ENCODE measurements at places on chromosomes 5 and 9.

GRCh38 chr9:115004545-115004944 is 74.2 kb upstream of the TNFSF8 start:
- no peak for DNase-seq

DNA sequence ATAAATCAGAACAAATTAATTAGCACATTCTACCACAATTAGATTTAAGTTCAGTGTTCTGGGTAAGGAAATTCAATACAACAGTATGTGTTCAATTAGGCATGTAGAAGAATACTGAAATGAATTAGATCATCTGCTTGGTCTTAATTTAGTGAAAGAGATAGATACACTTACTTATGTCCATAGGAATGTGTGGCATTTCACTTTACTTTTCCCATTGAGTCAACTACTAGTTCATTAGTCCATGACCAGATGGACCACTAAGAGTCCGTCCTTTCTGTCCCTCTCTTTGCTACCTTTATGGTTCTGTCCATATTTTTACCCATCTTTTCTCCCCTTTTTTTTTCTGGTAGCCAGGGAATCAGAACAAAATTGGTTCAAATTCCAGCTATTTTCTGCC is 276.9 kb downstream of the OSTF1 start:
- DNase-seq = no peak

GRCh38 chr5:67233075-67233474 is 36.5 kb upstream of the CD180 start:
- no peak for DNase-seq

DNA sequence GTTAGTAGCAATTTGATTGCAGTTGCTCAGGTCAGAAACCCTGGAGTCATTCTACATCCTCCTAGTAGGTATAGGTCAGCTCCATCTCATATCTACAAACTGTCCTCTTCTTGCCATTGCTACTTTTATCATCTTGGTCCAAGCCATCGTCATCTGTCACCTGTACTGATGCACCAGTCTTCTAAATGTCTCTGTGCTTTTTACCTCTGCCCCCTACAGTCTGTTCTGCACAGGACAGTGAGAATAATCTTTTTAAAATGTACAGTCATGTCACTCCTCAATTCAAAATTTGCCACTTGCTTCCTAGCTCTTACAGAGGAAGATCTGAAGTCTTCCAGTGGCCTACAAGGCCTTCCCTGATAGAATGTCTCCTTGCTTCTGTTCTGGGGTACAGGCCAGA is 6.8 kb downstream of the NNT start:
- DNase-seq = no peak

DNA sequence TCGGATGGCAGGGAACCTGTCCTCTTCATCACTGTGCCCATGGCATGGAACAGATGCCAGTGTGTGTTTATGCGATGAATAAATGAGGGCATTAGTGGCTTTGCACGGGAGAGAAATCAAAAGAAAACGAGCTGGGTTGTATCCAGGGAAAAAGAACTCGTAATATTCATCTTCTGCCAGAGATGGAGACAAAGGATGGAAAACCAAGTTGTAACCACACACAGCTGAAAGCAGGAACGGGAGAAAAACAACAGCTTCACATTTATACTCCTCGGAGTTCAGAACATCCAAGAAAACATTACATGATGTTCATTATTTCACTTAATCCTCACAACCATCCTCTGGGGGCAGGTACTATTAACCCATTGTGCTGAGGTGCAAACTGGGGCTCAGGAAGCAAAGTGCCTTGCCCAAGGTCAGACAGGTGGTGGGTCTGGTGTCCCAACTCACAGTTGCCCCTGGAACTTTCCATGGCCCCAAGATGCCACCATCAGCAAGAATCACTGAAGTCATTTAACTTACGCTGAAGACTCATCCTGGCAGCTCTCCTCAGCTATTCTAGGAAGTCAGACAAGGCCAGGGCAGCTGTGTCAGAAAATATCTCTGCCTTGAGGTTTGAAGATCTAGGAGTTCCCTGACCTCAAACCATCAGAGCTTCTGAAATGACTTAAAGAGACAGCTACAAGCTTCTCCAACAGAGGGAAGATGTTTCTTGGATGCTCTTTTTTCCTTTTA is 250.4 kb downstream of the NSG2 start:
- no peak for DNase-seq

- peak; percentile 70 for DNase-seq
Observed at GRCh38 chr5:168679515-168679920, 100.3 kb upstream of the PANK3 start.

- no peak for DNase-seq
Observed at GRCh38 chr5:78592735-78593386, 55.7 kb downstream of the LHFPL2 start.

DNA sequence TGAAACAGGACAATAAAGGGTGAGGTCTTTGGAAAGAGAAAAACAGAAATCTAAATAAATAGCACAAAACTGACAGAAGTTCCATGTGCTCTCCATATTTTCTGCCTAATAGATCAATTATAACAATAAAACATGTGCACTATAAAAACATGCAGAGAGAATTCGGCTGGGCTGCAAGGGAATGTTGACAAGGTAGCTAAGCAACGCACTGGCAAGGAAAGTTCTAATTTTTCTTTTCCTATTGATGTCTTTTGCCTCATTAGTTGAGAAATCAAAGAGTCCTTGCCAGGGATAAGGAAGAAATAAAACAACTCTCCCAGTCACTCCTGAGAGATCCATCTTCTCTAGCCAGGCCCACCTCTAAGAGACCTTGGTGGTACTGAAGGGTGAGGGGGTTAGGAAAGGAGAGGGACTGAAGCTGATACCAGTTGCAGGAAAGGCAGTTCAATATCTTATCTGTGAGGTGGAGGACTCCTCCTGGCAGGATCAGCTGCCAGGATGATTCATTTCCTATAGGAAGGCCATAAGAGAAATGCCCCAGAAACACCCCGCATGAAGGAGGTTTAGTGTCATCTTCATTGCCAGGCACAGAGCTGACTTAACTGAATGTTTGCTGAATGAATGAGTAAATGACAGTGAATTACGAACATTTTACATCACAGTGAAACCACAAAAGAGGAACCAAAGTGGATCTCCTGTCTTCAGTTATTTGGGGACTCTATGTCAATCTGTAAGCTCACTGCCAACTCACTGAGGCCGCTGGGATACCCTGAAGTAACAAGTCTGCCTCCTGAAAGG is 63.7 kb upstream of the IFNK start:
- no peak for DNase-seq

- no peak for DNase-seq
Observed at GRCh38 chr5:75363726-75364495, 26.9 kb downstream of the HMGCR start.

DNA sequence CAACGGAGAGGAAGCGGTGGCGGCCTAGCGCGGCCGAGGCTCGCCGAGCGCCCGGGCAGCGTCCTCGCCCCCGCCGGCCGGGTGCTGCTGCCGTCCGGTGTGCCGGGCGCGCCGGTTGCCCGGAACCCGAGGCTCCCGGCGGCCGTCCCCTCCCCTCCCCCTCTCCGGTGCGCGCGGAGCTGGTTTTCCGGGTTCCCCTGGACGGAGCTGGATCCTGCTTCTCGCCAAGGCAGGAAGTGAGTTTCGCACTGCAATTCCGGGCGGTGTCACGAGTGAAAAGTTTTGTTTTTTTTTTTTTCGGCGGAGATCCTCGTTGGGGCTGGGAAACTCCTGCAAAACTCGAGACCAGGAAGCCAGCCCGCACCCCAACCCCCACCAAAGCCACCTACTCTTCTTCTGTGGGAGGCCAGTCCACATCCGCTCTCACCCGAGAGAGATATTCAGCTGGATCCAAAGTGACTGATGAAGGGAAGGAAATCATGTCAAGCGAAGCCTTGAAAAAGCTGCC is at the start of gene ERBIN:
ERBIN (plus strand) TSS at position 300 of the 508 bp plus-strand sequence. CDS start 66,144 bp downstream, outside the sequence.
- DNase-seq = peak; percentile 76
